D721Med (cell line): ENCODE measurements at places on chromosomes 7 and 10.

DNA sequence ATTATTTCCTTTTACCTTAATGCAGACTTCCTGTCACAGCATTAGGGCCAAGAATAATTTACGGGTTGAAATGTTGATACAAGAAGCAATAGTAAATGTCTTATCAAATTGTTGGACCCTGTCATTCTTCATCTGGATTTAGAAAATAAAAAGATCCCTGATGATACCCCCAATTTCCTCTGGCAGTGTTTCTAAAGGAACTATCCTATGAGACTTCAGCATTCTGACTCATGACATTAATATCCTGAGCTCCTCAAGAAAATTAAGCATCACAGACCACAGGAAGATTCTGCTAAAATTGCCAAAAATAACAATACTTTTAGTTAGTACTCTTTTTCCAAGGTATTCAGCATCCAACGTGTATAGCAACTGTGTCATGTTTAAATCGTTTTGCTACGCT, 490.5 kb upstream of the ANKRD30A start:
- DNase-seq = no peak

DNA sequence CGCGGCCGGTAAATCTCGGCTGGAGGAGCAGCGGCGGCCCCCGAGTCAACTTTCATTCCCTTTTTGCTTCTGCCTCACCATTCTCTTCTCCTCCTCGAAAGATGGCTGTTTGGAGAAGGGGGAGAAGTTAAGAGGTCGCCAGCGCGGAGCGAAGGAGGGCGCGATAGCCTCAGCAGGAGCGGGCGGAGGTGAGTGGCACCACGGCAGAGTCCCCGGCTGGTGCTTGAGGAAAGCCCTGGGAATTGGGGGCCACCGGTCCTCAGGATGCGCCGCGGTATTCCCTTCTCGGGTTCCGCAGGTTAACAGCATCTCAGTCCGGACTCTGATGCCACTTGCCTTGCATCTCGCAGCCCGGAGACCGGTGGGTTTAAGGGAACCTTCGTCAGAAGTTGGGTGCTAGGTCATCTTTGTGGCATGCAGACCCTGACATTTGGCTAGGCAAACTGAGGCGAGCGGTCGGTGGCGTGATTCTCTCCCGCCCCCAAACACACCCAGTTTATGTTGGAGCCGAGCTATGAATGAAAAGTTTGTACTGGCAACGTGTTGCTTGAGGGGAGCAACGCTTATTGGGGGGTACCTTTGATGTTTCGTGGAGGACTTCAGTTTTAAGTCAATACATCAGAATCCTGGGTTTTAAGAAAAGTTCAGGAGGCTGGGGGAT, 59.5 kb upstream of the PRPS1L1 start:
- no peak for DNase-seq

DNA sequence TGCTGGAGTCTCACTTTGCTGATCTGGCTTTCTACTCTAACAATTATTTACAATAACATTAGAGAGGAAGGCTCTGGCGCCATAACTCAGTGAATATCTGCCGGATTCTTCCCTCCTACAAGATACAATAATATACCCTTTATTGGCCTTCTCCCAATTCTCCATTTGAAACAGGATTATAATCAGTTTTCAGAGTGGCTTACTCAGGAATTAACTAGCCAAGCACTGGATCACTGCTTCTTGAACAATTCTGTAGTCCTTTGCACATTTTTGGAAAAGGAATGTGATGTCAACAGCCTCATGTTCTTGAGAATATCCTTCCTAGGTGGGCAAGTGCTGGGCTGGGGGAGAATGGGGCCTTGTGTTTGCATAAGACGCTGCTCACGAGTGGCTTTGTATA, 125.9 kb downstream of the HIPK2 start:
- no peak for DNase-seq

DNA sequence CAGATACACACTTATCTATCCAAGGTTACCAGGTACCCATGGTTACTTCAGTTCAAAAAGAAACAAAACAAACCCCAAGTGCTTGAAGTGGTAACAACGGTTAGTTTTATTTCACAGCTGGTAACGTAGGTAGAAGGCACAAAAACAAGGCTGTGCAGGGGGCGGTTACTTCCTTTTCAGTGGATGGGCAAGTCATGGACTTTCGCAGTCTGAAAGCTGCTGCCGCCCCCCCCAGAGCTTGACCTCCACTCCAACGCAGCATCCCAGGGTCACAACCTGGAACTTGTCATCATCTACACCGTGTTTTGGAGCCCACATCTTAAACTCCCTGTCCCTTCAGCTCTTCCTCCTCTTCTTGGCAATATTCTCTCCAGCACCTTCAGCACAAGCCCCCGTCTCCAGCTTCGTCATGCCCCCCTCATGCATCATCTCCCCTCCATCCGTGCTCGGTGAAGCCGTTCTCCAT, 181.2 kb upstream of the ITGB1 start:
- no peak for DNase-seq

DNA sequence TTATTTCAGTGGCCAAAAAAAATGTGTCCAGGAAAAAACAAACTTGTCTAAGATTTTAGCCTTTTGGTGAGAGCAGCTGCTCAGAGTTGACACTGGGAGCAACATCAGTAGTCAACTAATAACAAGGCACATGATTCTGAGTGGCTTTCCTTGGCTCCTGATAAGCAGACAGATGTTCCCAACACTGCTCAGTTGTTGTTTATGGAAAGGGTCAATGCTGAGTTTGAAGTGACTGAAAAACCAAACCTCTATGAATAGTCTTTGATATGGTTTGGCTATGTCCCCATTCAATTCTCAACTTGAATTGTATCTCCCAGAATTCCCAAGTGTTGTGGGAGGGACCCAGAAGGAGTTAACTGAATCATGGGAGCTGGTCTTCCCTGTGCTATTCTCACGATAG, 12.3 kb downstream of the DYDC1 start:
- DNase-seq = no peak

- DNase-seq = no peak
These were observed 137.8 kb upstream of the PPP2R2D start for GRCh38 chr10:131762789-131763696.

- no peak for DNase-seq
These were observed 37.3 kb downstream of the PVRIG start for GRCh38 chr7:100257017-100257416.

- no peak for DNase-seq
These were observed 612.8 kb upstream of the MGMT start for GRCh38 chr10:128854204-128854603.

DNA sequence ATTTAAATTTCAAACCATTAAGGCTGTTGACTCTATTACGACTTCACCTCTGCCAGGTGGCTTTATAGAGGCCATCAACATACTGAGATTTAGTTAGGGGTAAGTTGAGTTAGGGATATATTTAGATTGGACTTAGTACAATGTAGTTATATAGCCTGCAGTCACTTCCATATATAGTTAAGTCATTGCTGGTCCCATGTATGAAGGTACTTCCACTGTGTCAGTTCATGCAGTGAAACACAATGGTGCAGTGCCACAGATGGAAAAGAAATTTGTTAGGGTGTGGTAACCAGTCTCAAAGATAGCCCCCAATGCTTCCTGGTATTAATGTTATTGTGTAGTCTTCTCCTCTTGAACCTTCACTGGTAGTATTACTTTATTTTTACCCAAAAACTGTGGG, 12.6 kb upstream of the TSPAN13 start:
- DNase-seq = no peak

DNA sequence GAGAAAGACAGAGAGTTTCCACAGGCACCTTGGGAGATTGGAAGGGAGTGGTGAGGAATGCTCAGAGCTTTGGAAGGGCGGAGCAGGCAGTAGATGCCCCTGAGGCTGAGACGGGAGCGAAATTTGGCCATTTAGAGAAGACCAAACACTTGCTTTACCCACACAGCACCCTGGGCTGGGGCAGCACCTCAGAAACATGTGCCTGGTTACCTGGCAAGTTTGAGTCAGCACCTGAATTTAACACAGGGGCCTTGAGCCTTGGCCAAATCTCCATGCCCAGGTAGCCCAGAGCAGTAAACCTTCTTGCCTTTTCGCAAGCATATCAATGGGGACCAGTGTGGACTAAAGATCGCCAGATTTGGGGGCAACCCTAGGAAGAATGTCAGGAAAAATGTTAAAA, 111.9 kb upstream of the NFE2L3 start:
- no peak for DNase-seq

DNA sequence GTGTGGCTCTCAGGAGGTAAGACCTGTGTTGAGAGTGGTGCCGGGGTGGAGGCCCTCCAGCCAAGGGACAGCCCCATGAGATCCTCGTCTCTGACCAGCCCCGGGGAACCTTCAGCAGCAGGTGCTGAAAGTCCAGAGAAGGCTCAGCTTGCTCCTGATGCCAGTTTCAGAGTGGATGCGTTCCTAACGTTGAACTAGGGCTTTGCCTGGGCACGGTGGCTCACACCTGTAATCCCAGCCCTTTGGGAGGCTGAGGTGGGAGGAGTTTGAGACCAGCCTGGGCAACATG, 45.7 kb downstream of the BAIAP2L1 start:
- no peak for DNase-seq

DNA sequence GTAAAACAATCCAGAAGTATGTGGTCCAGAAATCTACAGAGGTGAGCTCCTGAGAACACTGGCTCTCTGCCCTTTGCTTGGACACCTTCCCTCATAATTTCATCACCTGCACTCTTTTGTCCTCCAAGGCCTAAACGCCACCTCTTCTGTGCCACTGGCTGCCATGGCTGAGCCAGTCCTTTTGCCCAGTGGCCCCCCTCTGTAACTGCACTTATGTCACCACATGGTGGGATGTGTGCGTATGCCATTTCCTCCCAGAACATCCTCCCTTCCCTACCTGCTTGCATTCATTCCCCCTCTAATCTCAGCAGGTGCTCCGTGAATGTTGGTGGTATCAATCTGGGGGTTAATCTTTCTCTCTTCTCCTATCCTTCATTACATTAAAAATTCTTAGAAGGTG, 17.3 kb upstream of the DUSP5 start:
- no peak for DNase-seq

GRCh38 chr7:95471071-95471470, 14.7 kb upstream of the ASB4 start:
- DNase-seq = no peak

- DNase-seq = no peak
These were observed 369.8 kb downstream of the SEMA3D start for GRCh38 chr7:84817016-84817415.

DNA sequence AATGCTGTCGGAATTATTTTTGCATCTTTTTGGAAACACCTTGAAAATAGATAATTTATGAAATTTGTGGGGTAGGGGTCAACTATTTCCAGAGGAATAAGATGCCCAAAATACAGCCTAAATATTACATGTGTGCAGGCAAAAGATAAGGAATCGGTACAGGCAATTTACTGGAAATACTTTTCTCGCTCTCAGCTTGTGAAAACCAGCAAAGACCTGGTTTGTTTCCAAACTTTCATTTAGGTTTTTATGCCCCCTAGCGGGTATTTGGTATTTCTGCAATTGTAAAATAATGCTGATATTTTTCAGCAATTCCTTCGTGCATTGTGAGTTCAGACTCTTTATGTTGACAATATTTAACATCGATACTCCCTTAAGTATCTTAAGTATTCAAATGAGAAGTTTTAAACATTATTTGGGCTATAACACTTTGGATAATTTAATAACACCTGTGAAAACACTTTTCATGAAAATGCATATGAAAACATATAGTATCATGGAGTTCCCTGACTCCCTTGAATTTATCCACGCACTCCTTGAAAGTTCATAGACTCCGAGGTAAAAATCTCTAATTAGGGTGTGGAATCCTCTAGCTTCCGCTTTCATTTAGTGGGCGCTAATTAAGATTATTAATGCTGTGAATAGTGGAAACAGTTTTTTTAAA, 132.4 kb downstream of the TSPAN12 start:
- DNase-seq = no peak

DNA sequence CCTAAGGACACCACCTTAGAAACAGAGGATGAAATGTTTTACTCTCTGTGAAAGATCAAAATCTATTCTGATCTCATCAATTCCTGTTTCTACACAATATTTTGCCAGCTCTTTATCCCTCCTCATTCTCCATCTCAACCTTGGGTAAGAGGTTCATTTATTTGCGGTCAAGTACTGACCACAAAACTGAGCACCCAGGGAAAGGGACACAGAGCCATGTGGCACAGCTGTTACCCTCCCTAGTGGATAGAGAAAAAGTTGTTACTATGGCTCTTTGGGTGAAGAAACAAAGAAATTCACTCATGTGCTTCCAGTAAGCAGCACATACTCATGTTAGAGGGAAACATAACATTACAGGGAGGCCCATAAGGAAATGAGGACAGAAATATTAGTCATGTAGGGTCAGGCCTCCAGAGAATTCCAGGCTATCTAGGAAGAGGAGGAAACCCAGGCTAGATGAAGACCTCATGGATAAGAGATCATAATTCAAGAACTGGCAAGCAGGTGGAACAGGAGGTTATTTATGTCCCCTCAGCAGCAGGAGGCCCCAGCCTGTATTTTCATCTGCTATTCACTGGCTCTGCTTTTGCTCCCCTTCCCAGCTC, 114.5 kb downstream of the ATE1 start:
- no peak for DNase-seq

GRCh38 chr10:121106611-121107010, 255.4 kb downstream of the WDR11 start:
- DNase-seq = no peak

- no peak for DNase-seq
These were observed 7.7 kb downstream of the PLAC9 start for GRCh38 chr10:80140251-80140650.

DNA sequence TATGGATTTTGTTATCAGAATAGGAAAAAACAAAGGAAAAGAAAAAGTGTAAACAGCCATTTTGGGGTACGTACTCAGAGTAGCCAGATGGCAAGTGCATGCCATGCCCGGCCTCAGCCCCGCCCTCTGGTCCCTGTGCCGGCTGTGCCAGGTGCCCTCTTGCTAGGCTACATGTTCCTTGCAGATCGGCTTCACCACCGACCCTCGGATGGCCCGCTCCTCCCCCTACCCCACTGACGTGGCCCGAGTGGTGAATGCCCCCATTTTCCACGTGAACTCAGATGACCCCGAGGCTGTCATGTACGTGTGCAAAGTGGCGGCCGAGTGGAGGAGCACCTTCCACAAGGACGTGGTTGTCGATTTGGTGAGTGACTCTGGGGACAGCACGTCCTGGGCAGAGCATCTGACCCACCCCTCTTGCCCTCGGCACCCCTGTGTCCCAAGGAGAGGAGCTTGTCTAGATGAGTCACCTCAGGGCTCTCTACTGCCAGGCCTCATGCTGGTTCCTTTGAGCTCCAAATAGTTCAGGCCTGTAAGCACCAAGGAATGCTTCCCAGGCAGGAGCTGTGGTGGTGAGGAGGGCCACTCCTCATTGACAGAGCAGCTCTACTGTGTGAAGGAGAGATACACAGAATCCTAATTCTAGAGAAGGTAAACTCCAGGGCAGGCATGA, 54.9 kb upstream of the ZMIZ2 start:
- no peak for DNase-seq

GRCh38 chr10:6920072-6921019, 340.3 kb upstream of the PRKCQ start:
- DNase-seq = no peak

GRCh38 chr10:20977300-20977699, 80.2 kb upstream of the NEBL start:
- DNase-seq = no peak

DNA sequence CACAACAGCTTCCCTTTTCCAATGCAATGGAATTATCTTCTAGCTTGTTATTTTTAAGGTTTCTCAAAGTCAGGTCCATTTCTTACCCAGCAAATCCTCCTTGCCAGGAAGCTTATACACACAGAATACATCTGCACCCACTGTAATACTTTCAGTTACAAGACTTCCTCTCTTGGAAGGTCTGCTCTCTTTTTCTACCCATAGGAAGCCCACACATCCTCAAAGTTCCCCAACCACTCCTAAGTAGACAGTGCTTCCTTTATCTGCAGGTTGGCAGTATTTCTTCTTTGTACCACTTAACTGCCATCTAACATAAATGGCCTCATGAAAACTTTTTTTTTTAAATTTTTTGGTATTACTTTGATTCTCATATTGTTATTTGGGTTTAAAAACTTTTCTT, 155.6 kb downstream of the TAX1BP1 start:
- no peak for DNase-seq
